ENCODE measurements at places on chromosomes 16 and 17.

GRCh38 chr17:2042390-2042847, 597 bp downstream of the OVCA2 start:
- DNase-seq = no peak

GRCh38 chr17:17750881-17751280, 69.6 kb downstream of the RAI1 start:
- DNase-seq = no peak

- no peak for DNase-seq
Observed at GRCh38 chr17:75668489-75668888, 1.4 kb downstream of the SAP30BP start.

GRCh38 chr17:41490000-41490990, 585 bp upstream of the KRT36 start:
- no peak for DNase-seq

GRCh38 chr16:78659668-78660217, 560.3 kb downstream of the WWOX start:
- DNase-seq = no peak

GRCh38 chr16:69784586-69784985, 22.5 kb downstream of the WWP2 start:
- DNase-seq = no peak

- no peak for DNase-seq
Observed at GRCh38 chr17:31830971-31831858, 27.8 kb downstream of the COPRS start.

GRCh38 chr17:27554152-27554551, 76.8 kb upstream of the LGALS9 start:
- DNase-seq = no peak

Data from activated T-helper 1 cell treated with Interleukin-2 at 50 U/mL for 16 hours (primary cell).